LHCN-M2 (cell line): ENCODE measurements at places on chromosomes 4 and X. TPM values are rescaled to one million over a fixed set of nuclear protein-coding genes. Genes with fewer than 3 reads are reported as not detected.

UGT2B15 gene
- not detected in 2 replicates for total RNA-seq

PLXNA3 gene
- total RNA-seq, result 7.5 and 9.6 TPM in 2 replicates

PNMA5 gene
- total RNA-seq, result not detected in 2 replicates

CENPVL3 gene
- total RNA-seq, result 0.06 TPM in 2 replicates

MAGEA2 gene
- not detected in 2 replicates for total RNA-seq

DNA sequence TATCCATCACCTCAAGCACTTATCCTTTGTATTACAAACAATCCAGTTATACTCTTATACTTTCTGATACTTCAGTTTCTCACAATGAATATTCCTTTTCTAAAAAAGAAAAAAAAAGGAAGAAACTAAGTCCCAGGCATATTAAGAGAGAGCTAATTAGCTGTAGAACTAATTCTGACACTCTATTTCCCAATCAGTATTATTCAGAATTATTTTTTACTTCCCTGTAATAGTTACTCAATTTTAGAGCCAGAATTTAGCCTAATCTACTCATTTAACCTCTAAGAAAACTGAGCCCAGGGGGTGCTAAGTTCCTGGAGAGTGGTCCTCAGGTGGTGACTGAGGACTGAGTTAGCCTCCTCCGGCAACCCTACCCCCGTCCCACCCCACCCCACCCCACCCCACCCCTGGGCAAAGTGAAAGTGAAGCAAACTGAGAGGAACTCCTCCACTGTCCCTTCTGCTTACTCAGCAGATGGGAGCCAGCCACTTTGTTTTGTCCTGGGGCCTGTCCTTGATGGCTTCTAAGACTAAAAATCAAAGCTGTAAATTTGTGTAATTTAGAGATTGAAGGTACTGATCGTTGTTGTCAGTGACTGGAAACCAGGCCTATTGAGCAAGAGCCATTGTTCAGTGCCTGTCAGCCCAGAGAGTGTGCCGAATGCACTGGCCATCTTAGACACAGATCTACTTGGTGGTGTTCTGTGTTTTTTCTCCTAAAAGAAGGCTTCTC, 162.1 kb downstream of the CBR4 start:
- peak; percentile 48 for DNase-seq

DNA sequence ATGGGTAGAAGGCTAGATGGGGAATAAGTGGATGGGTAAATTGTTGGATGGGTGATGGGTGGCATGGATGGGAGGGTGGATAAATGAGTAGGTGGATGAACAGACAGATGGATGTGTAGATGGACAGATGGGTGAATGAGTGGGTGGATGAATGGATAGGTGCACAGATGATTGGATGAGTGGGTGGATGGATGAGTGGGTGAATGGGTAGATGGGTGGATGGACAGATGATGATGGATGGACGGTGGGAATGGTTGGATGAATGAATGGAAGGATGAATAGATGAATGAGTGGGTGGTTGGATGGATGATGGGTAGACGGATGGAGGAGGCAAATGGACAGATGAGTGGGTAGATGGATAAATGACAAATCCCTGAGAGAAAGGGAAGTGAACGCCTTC, 68.3 kb downstream of the EVC2 start:
- no peak for DNase-seq

DNA sequence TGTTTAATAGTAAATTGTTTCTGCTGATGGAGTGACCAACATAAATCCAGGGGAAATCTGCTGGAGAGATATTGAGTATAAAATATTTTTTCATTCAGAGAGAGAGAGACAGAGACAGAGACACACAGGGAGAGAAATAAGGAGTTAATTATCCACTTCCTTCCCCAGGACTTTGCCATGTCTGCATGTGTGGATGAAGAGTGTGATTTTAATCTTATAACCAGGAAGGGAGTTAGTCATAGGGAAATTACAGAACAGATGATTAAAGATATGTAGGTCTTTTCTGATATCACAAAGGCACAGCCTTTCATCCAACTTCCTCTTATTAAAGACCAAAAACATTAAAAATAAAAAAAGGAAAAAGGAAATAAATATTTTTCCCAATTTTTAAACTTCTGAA, 526.3 kb downstream of the SPRY1 start:
- no peak for DNase-seq

GRCh38 chr4:43886196-43886595, 562.4 kb downstream of the KCTD8 start:
- no peak for DNase-seq

DNA sequence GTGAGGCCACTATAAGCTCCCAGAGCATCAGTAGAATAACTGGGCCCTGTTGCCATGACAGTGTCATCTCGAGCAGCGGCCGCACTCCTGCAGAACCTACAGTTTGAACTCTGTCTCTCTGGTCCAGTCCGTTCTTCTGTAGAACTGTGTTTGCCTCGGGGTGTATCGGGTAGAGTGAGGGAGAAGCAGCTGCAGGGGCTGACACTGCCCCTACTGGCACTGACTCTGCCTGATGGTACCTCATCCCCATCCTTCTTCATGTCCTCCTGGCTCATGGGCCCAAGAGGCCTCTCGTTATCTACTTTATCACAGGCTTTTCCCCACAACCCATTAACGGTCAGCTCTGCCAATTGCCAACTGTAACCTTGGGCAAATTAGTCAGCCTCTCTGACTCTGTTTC, 96.5 kb downstream of the NPNT start:
- peak; percentile 6 for DNase-seq
